Naive thymus-derived CD8-positive, alpha-beta T cell (primary cell): ENCODE measurements at places on chromosomes 13 and 19. TPM values are rescaled to one million over a fixed set of nuclear protein-coding genes. Genes with fewer than 3 reads are reported as not detected.

- DNase-seq: no peak
Measured at GRCh38 chr13:98004107-98004506, 50.6 kb downstream of the IPO5 start.

DNA sequence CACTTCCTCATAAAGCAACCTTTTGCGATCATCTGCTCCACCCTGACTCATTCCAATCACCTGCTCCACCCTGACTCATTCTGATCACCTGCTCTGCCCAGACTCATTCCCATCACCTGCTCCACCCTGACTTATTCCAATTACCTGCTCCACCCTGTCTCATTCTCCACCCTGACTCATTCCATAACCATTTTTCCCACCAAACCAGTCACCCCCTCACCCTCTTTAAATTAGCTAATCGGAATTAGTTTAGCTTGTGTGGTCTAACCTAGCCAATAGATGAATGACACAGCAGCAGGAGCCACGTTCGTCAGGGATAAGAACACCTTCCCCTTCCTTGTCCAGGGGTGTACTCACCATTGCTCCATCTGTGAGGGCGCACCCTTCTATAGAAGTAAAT is 134.0 kb downstream of the COG6 start:
- DNase-seq: no peak

GRCh38 chr13:109509154-109509900 is 277.1 kb downstream of the IRS2 start:
- no peak for DNase-seq

DNA sequence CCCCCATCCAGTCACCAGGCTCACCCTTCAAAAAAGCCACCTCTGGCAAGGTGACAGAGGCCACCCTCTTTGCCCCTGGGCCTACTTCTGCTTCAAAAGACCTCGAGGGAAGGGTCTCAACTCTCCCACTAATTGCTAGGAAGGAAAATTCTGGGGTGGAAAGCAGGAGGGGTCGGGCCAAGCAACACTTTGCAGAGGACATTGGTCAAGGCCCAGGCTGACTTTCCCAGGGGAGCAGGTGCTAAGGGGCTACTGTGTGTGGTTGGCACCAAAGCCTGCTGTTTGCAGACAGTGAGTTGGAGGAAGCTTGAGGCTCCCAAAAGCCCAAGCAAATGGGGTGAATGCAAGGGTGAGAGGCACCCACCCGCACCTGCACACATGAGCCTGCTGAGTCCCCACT is 28.6 kb upstream of the VSTM2B start:
- DNase-seq: no peak

GRCh38 chr13:50531917-50532899 is 311.3 kb downstream of the DLEU7 start:
- DNase-seq: no peak

GRCh38 chr19:45103156-45103507 is 10.2 kb downstream of the PPP1R37 start:
- peak; percentile 59 for DNase-seq

APOC1 gene
- total RNA-seq: 1.4 TPM

RUBCNL gene
- 9.7 TPM for total RNA-seq

KASH5 gene
- total RNA-seq: not detected

IL4I1 gene
- 1.1 TPM for total RNA-seq

TSSK6 gene
- total RNA-seq: 10.8 TPM
